ENCODE measurements at places on chromosomes 5 and 9.

DNA sequence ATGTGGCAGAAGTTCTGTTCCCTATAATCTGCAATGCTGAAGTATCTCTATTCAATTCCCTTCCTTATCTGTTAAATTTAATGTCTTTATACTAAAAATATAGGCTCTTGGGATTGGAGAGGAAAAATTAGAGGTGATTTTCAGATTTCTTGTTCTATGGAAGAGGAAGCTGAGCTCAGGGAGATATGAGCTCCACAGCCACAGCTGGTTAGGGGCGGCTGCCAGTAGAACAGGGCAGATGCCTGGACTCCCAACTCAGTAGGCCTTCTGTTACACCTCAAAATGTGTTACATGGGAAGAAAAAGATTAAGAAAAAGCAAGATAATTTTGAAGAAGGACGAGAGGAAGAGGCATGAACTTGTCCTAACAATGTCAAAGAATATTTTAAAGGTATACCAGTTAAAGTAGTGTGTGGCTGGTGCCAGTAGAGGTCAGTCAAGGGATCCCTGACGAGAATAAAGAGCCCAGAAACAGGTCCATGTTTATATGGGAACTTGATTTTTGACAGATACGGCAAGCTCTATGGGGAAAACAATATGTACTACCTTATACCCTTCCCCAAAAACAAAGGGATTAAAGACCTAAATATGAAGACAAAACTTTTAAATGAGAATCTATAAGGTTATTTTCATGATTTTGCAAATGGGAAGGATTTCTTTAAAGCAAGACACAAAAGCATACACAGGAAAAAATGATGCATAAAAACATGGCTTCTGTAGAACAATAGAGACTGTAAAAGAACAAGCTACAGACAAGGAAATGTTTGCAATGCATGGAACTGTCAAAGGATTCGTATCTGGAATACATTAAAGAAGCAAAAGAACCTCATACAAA is 28.7 kb downstream of the DNAJC21 start:
- peak; percentile 6 for DNase-seq

DNA sequence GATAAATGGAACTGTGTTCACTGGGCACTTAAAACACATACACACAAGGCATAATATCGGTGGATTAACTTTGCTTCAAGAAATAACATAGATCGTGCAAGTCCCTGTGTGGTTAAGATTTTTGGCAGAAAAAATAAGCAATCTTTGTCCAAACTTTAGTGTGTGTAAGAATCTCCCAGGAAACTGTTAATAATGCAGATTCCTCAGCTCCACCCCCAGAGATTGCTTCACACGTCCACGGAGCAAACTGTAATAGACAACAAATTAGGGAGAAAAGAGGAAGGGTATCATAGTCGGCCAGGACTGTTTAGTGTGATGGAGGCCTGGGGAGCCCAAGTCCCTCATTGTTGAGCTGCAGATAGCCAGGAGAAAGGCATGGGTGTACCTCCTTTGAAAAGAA is 84.8 kb downstream of the PJA2 start:
- DNase-seq, result no peak

- DNase-seq, result no peak
Measured at GRCh38 chr5:144088206-144089064, 82.0 kb downstream of the YIPF5 start.

DNA sequence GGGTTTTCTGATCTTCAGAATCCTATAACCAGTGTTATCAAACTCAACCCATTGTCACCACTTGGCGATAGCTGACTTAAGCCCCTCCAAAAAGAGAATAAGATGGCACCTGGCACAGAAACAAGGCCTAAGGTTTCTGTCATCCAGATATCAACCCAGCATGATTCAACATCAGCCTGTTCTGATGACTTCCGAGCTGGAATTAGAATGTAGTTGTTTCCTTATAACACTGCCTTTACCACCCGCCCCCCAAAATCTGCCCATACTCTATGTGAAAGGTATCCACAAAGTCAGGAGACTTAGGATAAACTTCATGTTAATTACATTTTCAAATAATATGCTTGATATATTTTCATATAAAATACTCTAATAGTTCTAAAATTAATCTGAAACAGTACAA is 5.2 kb downstream of the KLF9 start:
- DNase-seq, result no peak

GRCh38 chr5:72167804-72168203 is 60.5 kb downstream of the MAP1B start:
- DNase-seq, result no peak

- DNase-seq, result no peak
Measured at GRCh38 chr9:77158772-77159513, 18.4 kb upstream of the VPS13A start.

- DNase-seq, result no peak
Measured at GRCh38 chr9:101966691-101967090, 228.2 kb upstream of the GRIN3A start.

- DNase-seq, result no peak
Measured at GRCh38 chr5:159990506-159990905, 18.4 kb upstream of the TTC1 start.

- no peak for DNase-seq
Measured at GRCh38 chr9:85994191-85994590, 53.2 kb downstream of the NAA35 start.

- DNase-seq, result no peak
Measured at GRCh38 chr9:77386187-77386586, 208.9 kb downstream of the VPS13A start.

- no peak for DNase-seq
Measured at GRCh38 chr5:1358726-1359025, 13.8 kb upstream of the CLPTM1L start.

DNA sequence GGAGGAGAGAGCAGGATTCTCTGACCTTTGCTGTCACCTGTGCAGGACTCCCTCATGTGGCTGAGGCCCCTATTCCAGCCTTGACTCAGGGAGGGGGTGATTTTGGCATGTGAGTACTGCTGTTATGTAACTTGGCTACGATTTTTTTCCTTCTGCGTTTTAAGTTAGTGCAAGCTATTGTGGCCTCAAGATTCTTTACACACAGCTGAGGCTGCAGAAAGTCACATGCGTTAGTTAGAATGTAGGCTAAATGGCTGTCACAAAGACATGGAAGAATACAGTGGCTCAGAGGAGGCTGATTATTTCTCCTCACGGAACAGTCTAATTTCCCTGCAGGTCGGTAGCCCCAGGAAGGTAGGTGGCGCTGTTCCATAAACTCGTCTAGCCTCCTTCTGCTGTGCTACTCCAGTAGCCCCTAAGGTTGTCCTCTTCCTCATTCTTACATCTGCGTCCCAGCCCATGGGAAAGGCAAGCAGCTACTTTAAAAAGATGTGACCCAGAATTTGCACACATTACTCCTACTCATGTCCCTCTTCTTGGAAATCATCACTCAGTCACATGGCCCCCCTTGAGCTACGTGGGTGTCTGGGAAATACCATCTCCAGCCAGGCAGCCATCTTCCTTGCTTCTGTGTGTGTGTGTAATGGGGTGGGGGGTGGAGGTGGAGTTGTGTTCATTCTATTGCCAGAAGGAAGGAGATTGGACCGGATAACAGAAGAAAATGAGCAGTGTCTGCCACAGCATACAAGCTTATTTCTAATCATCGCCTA is 486.6 kb downstream of the CCDC171 start:
- no peak for DNase-seq

DNA sequence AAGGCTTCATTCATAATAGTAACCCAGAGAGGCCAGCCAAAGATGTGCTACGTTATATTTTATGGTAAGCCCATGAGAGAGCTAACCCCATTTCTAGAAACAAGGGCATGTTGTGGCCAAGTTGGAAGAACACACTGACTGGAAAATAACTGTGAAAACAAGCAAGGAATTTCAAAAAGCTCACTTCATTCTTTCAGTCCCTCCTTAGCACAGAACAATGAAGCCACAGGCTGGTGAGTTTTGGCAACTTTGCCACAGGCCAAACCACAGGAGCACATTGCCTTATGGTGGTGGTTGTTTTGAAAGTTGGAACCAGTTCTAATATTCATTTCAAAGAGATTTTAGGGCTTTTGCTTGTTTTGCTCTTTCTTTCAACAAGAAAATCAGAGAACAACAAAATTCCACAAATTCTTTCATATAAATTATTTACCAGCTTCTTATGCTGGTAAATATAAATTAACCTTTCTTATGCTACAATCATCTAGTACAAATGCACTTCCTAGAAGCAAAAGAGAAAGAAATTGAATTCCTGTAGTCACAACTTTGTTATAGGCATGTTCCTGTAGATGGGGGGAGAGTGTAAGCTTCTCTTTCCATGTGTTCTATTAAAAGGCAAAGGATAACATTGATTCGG is 225.4 kb upstream of the RFX3 start:
- no peak for DNase-seq

DNA sequence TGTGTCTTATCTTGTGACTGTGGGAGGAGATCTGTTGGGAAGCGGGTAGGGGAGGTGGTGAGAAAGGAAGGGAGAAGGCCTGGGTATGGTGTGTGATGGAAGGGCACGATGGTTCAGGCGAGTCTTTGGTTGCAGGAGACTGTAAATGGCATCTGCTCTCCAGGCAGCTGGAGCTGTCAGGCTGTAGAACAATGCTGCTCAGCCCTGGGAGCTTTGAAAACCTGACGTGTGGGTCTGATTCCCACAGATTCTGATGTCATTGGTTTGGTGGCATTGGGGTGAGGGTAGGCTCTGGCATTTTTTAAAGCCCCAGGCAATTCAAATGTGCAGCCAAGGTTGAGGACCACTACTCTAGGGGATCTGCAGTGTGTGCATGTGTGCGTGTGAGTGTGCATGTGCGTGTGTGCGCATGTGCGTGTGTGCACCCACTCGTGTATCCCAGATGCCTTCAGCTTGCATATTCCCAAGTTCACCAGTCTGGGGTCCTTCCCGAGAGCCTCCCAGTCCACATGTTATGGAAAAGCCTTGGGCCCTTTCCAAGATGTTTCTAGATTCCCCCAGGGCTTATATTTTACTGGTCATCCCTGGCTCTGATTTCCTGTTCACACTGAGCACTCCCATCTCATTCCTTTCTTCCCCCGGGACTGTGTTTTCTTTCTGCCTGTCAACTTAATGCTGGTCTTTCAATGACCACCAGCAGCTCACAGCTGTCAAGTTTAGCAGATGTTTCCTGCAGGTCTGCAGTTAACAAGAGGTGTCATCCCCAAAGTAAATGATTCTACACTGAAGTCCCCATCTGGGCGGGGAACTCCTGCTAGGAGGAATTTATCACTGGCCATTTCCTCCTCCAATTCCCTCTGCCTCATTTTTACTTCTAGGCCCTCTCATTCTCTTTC is 34.0 kb downstream of the BOD1 start:
- DNase-seq, result no peak

- no peak for DNase-seq
Measured at GRCh38 chr5:176714067-176714466, 66.8 kb downstream of the TSPAN17 start.

DNA sequence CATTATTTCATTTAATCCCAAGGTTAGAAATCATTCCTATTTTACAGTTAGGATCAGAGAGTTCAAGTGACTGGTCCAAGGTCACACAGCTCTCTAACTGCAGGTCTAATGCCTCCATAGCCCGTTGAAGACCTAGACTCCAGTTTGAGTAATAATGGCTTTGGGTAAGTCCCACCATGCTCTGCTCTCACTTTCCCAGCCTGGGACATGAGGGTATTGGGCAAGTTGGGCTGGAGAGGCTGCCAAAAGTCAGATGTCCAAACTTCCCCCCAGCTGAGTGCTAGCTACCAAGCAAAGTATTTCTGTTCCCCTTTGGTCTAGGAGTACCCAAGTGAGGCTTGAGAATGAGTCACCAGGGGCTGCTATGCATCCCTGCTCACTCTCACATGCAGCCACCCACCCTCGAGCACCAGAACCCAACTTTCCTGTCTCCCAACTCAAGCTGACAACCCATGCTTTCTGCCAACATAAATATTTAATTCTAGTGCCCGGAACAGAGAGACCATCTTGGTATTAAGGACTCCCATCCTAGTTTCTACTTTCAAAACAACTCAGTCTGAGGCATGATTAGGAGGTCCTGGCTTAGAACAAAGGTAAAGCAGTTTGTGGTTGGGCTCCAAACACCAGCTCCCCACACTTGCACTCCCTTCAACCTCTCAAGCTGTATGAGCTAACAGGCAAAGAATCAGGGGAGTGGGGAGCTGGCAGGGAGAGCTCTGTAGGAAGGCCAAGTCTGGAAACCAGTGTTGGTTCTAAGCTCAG is 236.5 kb upstream of the TRIM32 start:
- DNase-seq, result peak; percentile 34

GRCh38 chr5:157343842-157344790 is 78.2 kb downstream of the CYFIP2 start:
- DNase-seq, result no peak

Measured in retinal pigment epithelial cell (primary cell).